AG09319 (cell line): ENCODE measurements at places on chromosomes 1 and 21.

DNA sequence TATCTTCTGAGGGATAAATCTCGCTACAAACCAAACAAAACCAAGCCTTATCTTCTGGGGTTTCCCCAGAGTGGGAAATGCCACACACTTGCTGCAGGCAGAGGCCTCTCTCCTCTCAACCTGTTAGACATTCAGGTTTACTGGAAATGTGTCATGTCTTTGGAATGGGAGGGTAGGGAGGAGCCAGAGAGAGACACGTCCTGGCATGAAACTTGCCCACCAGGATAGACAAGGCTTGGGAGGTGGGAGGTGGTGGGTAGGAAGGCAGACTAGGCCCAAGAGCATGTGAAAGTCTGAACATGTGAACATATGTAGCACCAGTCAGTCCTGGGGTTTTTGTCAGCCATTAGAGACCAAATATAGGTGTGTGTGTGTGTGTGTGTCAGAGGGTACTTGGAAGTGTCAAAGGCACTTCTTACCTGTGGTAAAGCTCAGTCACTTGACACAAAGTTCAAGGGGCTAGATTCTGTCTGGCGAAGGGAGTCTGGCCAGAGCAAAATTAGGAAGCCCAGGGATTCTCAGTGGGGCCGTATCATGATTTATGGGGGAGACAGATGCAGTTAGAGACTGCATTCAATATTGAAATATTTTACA lies 32.4 kb upstream of the PIGC start:
- no peak for DNase-seq

DNA sequence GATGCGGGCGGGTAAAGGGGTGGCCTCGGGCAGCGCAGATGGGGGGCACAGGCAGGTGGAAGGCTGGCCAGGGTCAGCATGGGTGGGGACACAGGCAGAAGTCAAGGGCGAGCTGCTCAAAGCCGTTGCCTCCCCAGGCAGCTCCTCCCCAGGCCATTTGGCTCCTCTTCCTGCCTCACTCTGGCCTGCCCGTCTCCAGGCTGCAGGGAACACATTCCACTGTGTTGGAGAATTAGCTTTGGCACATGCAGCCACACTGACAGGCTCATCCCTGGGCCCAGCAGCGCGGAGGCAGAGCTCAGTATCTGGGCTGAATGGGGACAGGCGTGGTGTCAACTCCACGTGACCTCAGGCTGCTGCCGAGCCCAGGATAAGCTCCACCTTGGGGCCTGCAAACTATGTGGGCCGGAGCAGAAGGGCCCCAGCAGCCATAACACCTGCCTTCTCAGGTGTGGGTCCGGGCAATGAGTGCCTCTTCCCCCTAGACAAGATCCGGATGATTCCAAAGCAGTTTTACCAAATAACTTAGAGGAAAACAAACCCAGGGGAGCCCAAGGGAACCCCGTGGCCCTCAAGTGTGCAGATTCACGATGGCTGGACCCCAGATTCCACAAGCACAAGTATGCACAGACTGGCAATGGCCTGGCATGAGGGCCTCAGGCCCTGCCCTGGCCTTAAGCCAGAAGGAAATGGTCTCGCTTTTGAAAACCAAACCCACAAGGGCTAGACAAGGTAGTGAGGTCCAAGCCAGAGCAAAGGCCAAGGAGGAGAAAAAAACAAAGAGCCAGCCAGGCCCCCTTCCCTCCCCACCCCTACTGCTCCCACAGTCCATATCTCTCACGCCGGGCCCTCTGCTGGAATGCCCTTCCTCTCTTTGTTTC lies 40.2 kb downstream of the HSPG2 start:
- DNase-seq: no peak

DNA sequence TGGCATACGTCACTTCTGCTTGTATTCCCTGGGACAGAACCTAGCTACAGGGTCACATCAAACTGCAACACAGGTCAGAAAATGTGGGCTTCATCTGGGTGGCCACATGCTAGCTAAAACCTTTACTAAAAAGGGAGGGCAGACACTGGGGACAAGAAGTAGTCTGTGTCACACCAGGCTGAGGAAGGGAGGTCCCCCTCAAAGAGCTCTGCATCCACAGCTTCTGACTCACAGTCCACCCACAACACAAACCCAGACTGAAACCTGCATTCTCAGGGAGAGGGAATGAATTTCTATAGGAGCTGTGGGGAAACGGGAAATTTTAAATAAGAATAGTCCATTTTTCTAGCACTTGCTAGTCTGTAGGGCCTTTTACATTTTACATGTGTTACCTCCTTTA lies 16.2 kb downstream of the OLIG2 start:
- no peak for DNase-seq

- no peak for DNase-seq
Observed at GRCh38 chr1:224923726-224924125, 5.7 kb upstream of the DNAH14 start.

DNA sequence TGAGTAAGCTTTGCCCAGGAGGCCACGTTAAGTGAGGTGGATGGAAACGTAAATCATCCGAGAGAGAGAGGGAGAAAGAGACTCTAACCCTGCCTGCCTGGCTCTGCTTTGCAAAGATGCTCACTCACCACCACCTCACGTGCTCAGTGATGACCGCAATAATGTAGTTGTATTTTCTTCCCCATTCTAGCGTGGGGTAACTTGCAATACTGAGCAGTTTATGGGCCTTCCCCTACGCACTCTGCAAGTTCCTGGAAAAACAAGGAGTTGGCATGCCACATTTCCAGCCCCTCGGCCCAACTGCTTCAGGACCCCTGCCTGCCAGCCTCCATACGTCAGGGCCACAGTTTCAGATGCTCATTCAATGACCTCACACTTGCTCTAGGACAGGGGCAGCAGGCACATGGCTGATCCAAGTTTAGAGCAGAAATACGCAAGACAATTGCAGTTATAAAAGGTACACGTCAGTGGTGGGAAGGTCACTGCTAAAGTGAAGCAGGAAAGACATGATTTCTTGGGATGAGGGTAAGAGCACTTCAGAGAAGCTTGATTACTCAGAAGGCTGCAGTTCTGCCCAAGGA lies 112.5 kb upstream of the RAB4A start:
- DNase-seq: no peak

DNA sequence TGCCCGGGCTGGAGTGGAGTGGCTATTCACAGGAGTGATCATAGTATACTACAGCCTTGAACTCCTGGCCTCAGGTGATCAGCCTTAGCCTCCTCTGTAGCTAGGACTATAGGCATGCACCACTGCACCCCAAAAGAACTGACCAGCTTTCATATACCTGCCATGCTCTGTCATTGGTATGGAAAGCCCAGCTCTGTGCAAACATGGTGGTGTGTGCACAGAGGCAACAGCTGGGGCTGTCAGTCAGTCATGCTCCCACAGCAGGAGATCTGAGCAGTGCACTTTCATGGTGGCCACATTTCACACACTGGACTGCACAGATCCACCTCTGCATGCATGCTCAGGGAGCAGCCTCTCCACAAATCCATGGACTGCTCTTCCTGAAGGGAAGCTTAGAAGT lies 8.8 kb upstream of the JAK1 start:
- no peak for DNase-seq

GRCh38 chr1:228541725-228542124 lies 54.5 kb downstream of the RNF187 start:
- DNase-seq: no peak

- DNase-seq: no peak
Observed at GRCh38 chr1:150514913-150515327, 632 bp upstream of the FALEC start.

GRCh38 chr1:61887931-61888564 lies 145.8 kb downstream of the PATJ start:
- no peak for DNase-seq

DNA sequence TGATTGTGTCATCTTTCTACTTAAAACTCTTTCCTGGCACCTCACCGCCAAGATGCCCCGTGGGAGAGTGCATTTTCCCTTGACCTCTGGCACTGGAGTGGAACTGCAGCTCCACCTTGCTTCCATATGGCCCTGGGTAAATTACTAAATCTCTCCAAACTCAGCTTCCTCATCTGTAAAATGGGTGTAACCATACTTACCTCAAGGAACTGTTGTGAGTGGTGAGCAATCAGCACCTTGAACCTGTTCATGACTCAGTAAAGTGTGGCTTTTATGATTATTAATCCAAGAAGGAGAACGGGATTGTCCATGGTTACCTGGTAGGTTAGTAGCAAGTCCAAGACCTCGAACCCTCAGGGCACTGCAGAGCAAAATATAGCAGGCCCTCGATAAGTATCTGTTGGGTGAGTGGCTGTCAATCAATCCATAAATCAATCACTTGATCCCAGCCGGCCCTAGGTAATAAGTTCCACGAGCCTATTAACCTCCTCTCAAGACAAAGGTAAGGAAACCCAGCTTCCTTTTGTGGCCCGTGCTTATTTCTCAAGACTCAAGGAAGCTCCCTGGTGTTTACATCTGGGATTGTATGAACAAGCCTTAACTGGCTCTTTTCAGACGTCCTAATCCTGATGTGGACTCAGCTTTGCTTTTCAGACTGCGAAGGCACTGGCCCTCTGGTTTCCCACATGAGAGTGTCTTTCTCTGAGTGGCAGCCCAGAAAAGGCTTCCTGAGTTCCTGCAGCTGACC lies 114.0 kb upstream of the GJB5 start:
- no peak for DNase-seq

- DNase-seq: no peak
Observed at GRCh38 chr1:88768816-88769215, 84.7 kb downstream of the PKN2 start.

DNA sequence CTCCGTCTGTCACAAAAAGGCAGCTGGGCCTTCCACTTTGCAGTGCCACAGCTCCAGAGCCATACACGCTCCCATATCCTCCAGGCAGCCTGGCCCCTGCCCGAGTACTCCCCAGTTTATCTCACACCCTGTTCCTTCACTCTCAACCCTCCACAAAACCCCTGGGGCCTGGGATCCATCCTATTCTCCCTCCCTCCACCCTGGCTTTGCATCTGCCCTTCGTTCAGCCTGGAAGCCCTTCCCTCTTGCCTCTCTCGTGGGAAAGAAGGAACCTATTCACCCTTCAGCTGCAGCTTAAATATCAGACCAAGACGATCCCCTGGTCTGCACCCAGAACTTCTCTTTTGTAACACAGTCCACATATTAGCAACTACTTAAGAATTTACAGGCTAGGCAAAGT lies 56.7 kb downstream of the CAMK2N1 start:
- DNase-seq: no peak

DNA sequence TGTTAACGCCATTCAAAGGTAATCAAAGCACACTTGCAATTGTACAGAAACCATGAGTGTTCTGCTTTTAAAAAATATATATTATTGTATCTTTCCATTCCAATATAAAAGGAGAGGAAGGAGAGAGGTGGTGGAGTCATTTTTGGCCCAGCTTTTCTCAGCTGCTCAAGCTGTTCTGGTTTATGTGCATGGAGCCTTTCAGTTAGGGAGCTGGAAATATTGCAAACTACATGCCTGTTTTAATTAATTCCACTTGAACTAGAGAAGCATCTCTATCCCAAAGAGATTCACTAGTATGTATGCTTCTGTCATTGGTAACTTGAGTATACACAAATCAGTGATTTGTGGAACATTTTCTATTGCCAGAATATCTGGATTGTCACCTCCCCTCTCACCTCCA lies 28.5 kb upstream of the C1orf105 start:
- DNase-seq: no peak

DNA sequence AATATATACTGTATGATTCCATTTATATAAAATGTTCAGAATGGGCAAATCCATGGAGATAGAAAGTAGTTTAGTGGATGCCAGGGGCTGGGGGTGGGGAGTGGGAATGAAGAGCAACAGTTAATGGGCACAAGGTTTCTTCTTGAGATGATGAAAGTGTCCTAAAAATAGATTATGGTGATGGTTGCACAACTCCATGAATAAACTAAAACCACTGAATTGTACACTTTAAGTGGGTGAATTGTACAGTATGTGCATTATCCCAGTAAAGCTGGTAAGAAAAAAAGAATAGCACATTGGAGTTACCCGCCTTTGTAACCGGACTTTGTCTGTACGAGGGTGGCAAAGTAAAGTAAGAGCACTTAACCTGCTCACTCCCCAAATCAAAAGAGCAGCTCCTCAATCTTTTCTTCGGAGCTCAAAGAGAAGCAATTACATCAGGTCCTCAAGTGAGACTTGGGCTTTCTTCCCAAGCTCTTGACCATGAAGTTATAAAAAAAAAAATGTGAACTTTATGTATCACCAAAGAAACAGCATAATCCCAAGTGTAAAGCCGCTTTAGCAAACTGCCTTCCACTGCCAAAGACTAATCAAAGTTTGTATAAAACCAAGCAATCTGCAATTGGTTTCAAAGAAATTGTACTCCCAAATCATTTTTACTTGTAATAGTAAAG lies 32.1 kb downstream of the ALDH9A1 start:
- DNase-seq: no peak

DNA sequence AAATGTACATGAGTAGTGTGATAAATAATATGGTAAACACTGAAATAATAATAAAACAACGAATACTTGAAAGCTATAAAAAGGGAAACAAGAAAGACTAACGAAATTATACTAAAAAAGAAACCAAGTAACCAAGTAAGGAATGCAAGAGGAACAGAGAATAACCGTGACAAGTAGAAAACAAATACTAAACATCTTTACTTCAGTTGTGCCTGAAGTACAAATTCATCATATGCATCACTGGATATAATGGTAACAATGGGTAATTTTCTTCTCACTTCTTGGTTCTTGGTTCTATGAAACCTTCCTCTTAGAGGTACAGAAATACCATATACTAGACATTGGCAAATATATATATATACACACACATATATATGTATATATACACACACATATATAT lies 1093.6 kb upstream of the B3GALT2 start:
- DNase-seq: no peak

- no peak for DNase-seq
Observed at GRCh38 chr1:227763246-227764018, 28.2 kb downstream of the SNAP47 start.

GRCh38 chr1:67939942-67940341 lies 106.7 kb upstream of the GNG12 start:
- no peak for DNase-seq

DNA sequence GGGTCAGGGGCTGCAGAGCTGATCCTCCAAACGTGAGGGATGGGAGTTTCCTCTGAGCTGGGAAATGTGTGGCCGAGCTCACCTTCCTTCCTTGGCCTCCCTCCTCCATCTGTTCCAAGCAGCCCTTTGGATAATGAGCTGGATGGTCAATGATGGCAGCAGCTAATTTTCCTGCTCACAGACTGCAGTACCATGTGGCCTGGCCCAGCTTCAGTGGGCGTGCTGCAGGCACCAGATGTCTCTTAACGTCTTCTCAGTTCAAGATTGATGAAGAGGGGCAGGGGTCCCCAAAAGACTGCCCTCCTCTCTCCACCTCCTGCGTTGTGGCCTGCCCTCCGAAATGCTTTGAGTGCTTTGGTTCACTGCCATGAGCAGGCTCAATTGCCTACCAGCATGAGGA lies 86.0 kb downstream of the UBIAD1 start:
- DNase-seq: no peak

- DNase-seq: no peak
Observed at GRCh38 chr1:155940993-155941844, at the start of gene RXFP4. Gene RXFP4, plus strand, starts transcription at chr1:155941638. Its CDS starts 72 bp downstream, at chr1:155941710.
